ENCODE measurements at places on chromosomes 1 and 21.

GRCh38 chr1:87642581-87643221 lies 314.0 kb downstream of the LMO4 start:
- no peak for DNase-seq

GRCh38 chr1:162316187-162316586 lies 60.5 kb downstream of the SPATA46 start:
- DNase-seq: no peak

- no peak for DNase-seq
Measured at GRCh38 chr1:172704001-172704400, 45.1 kb downstream of the FASLG start.

DNA sequence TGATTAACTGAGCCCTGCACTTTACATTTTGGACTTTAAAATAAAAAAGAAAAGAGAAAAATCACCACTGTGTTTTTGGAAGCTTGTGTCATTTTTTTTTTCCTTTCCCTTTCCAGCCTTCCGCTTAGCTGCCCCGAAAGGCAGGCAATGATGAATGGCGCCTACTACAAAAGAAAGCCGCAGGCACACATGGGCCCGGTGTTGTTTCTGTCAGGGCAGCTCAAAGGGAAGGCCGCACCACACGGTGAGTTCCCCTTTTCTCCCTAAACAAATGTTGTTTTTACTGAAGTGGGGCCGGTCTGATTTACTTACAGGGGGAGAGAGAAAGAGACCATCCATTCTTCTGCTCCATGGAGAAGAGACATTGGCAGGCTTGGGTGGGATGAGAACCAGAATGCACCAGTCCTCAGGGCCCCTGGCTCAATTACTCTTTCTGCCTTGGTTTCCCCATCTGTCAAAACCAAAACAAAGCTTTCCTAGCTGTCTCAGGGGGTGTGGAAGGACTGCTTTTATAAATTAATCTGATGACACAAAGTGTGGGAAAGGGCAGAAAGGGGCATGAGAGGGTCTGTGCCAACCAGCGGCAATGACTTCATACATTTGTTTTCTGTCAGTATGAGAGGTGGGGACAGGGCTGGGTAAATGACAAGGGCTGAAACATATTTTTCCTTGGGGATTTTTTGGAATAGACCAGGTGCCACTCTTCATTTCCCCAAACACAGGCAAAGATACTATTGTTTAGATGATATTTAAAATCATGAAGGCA lies 91.4 kb upstream of the PLXNA2 start:
- no peak for DNase-seq

DNA sequence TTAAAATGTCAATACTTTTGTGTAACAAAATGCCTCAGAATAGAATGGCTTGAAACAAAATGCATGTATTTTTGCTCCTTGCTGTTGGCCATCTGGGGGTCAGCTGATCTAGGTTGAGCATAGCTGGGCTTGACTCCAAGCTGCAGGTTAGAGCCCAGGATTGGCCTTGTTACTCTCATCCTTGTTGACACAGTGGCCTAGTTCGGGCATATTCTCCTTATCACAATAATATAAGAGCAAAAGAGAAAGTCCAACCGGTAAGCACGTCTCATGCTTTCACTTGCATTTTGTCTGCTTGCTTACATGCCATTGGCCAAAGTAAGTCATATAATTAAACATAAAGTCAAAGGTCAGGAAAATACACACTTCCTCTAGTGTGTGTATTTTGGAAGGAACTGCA lies 456.2 kb downstream of the KCNT2 start:
- no peak for DNase-seq

- no peak for DNase-seq
Measured at GRCh38 chr1:212133319-212133718, 97.8 kb downstream of the DTL start.

GRCh38 chr1:193631306-193631705 lies 444.9 kb upstream of the B3GALT2 start:
- no peak for DNase-seq

Measured in NCI-H187 treated with DMSO at 0.1 percent for 48 hours (cell line).